HCEC 1CT (cell line): ENCODE measurements at places on chromosomes 3 and 15.

DNA sequence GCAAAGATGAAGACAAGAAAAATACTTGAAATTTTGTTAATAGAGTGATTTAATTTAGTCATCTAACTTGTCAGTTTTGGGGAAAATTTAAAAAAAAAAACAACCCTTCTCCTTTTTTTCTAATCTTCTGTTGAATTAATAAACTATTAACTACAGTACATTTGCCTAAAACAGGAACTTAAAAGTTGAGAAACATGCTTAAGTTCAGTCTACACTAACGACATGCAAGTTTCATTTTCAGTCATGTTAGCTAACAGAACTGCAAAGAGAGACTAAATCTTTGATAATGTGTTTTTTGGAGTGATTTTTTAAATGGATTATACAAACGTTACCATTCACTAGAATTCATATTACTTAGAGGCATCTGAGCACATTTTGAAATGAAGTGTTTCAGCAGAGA, 71.9 kb upstream of the MBNL1 start:
- DNase-seq, result no peak

DNA sequence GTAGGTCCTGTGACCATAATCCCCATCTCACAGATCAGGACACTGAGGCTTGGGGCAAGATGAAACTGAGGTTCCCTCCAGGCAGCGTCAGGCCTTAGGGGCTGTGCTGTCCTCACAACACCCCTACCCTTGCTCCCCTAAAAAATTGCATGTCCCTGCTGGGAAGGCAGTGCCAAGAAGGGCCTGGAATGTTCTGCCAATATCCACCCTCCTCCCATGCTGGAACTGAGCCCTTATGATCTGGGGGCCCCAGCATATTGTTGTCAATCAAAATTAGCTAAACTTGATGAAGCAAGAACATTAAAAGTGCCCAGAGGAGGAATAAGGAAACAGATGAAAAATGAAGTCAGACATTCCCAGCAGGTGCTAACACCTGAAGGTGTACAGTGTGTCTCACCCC, 13.4 kb upstream of the RTP3 start:
- DNase-seq, result no peak

DNA sequence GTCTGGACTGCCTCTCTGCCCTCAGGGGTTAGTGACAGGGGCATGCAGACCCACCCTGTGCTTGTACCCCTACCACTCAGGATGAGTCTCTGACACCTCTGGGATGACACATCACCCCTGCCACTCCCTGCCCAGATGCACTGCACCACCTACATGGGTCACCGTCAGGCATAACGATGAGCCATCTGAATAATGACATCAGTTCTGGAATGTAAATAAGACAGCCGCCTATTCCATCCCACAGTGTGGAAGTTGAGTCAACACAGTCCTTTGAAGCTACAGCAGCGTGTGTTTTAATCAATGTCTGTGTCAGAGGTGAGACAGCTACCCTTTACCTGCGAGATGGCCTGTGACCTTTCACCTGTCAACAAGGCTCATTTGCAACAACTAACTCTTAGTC, 268.7 kb upstream of the ARRDC4 start:
- DNase-seq, result no peak

DNA sequence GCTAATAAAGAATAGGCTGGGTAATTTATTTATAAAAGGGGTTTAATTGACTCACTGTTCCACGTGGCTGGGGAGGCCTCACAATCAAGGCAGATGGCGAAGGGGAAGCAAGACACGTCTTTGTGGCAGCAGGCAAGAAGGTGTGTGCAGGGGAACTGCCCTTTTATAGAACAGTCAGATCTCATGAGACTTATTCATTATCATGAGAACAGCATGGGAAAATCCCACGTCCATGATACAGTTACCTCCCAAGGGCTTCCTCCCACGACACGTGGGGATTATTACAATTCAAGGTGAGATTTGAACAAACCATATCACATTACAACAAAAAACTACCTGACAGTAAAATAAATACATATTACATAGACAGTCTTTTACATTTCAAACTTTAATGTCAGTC, 414.9 kb downstream of the NAALADL2 start:
- DNase-seq, result no peak

GRCh38 chr3:195137638-195138588, 133.0 kb downstream of the XXYLT1 start:
- DNase-seq, result no peak

GRCh38 chr3:125068265-125068664, 12.5 kb upstream of the HEG1 start:
- DNase-seq, result no peak

DNA sequence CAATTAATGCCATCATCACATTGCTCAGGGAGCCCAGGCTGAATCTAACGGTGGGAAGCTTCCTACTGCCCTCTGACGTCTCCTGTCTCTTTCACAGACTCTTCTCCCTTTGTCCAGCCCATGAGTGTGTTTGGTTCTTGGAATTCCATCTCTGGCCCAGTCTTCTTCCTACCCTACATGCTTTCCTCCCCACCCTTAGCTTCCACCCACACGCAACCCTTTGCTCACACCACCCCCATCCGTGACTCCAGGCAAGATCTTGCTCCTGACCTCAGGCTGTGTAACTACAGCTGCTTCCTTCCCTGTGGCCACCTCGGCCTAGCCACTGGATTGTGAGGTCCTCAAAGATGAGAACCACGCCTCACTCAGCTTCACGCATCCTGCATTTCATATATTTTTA, 72.3 kb upstream of the THBS1 start:
- no peak for DNase-seq

DNA sequence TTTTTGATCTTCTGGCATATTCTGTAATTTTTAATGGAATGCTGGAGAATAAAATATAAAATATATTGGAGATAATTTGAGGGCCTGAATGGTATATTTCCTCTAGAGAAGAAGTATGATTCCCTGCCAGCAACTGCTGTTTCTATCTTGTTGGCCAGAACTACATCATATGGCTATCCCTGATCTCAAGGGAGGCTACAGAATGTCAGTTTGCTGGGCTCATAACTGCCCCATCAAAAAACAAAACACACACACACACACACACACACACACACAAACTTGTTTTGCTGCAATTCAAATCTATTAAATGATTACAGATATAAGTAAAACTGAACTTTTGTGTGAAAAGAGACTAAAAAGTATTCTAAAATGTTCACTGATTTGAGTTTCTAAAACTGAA, 51.0 kb downstream of the RASA2 start:
- no peak for DNase-seq

DNA sequence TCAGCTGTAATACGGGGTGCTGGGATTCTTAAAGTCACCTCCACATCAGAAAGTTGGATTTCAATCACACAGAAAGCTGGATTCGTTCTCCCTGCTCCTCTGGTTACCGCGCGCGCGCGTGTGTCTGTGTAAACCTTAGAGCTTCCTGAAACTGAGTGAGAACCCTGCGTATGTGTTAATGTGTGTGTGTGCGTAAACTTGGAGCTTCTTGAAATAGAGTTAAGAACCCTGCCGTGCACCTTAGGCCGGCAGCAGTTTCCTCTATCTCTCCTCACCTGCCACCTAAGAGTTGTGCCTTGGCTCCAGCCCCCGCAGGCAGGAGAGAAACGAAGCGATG, 531 bp downstream of the LZTFL1 start:
- DNase-seq, result peak; percentile 20

GRCh38 chr3:57810471-57811137, 54.5 kb downstream of the SLMAP start:
- no peak for DNase-seq

DNA sequence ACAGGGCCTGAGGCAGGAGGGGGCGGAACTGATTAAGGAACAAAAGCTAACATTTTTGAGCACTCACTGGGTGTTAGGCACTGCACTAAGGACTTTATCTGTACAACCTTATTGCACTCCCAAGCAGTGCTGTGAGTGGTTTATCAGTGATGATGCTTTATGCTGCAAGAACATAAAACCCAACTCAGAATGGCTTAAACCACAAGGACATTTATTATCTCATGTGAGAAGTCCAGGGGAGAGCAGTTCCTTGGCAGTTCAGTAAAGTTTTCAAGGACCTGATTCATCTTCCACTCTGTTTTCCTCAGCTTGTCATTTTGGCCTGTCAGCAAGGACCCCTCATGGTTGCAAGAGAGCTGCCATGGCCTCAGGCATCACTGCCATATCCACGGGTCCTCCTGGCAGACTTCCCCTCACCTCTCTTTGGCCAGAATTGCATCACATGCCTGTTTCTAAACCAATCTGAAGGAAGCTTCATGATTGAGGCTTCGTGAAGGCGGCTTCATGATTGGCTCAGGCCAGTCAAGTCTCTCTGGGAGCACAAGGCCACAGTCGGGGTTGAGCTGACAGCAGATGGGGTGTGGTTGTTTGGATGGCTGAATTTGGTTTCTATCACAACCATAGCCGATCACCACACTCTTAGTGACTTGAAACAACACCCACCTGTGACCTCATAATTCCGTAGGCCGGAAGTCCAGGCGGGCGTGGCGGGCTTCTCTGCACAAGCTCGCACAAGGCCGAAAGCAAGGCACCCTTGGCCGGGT, 15.8 kb downstream of the EFCC1 start:
- no peak for DNase-seq

DNA sequence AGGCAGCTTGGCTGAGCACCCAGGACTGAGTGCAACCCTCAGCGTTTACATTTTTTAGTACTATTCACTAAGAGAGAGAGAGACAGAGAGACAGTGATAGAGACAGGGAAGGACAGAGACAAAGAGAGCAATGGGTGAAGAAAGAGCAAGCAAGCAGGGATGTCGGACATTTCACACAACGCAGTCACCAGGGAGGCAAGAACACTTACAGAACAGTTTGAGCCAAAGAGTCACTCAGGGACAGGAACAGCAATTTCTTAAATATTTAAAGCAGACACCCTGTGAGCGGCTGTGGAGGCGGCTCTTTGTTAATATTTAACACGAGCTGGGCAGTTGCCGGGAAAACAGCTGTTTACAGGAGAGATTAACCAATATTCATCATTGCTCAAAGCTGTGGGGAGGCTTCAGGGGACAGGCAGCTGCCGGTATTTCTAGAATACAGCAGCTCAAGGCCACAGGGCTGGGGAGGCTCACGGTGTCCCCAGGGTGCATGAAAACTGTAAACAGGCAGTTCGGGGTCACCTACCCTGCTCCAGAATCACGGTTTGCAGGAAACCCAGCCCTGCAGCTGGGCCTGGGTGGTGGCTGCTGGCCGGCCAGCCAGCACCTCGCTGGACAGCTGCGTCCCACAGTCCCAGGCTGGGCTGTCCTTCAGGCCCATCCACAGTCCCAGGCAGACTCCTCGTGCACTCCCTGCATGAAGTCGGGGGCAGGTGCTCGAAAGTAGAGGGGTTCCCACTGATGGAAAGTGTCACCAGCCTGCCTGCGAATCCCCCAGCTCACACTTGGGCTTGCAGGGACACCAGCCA, 38.8 kb upstream of the PCSK6 start:
- DNase-seq, result no peak

- DNase-seq, result no peak
These were observed 168.5 kb downstream of the FAM43A start for GRCh38 chr3:194854206-194854605.

- DNase-seq, result no peak
These were observed 353.9 kb upstream of the LMCD1 start for GRCh38 chr3:8147711-8148110.

DNA sequence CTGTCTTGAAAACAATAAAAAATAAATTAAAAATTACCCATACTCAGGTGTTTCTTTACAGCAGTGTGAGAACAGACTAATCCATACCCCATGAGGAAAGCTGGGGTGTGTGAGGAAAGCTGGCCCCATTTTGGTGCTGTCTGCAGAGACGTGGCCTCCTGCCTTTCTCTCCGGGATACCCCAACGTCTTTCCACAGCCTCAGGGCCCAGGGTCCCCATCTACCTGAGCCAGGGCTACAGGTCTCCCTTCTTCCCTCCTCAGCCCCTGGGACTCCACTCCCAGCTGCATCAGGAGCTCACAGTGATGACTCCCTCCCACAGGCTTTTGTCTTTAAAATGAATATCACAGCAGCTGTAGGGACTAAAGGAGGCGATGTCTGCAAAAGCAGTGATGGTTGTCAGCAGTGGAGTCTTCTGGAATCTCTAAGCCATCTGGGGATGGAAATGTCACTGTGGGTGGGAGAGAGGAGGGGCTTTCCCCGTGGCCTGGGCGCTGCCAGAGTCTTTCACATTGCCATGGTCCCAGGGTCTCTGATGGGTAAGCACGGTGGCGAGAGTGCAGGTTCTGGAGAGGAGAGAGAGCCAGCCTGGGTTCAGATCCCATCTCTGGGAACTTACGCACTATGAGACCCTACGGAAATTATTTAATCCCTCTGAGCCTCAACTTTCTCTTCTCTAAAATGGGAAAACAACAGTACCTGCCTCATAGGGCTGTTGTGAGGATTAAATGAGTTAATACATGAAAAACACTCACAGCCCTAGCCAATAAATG, 259.3 kb downstream of the PLCL2 start:
- no peak for DNase-seq

DNA sequence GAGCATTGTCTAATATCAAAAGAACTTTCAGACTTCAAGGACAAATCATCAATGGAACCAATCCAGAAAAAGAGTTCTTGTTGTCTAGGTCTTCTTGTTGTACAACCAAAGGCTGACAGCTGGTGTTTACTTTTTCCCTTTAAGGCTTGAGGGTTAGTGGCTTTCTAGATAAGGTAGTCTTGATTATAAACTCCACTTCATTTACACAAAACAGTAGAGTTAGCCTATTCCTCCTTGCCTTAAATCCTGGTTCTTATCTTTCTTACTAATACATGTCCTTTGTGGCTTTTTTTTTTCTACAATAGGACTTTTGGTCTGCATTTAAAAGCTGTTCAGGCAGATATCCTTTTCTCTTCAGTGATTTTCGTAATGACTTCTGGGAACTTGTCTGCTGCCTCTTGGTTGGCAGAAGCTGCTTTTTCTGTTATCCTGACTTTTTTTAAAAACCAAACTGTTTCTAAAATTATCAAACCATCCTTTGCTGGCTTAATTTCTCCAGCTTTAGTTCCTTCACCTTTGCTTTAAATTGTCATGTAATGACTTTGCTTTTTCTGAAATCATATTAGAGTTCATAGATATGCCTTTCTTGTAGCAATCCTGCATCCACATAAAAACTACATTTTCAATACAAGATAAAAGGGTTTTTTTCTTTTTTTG, 44.8 kb downstream of the STRIT1 start:
- no peak for DNase-seq

GRCh38 chr15:66004618-66005262, 135.4 kb downstream of the RAB11A start:
- peak; percentile 17 for DNase-seq

DNA sequence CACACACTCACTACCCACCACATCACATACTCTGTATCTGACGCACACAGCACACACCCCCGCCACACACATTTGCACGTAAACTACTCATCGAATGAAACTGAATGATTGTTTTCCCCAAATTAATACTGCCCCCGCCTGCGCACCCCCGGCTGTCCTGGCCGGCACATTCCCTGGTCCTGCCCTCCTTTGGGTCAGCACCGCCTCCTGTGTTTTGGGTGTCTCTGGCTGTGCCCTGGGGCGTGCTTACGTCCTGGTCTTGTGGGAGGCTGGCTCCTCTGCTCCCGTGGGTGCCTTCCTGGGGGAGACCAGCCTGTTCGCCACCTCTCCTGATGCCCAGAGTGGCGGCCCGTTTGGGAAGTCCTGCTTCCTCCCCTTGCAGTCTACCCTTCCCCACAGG, 30.2 kb downstream of the APBA2 start:
- no peak for DNase-seq

- no peak for DNase-seq
These were observed 213.8 kb downstream of the SI start for GRCh38 chr3:164864454-164864853.

GRCh38 chr3:169780742-169781141, 7.5 kb downstream of the MYNN start:
- DNase-seq, result no peak
